ENCODE measurements at places on chromosomes 16 and 17.
A peak's percentile ranks its signal among the peaks of the same experiment; 100 is the strongest.

GRCh38 chr17:44906763-44907728, 7.8 kb upstream of the EFTUD2 start:
- no peak for DNase-seq

DNA sequence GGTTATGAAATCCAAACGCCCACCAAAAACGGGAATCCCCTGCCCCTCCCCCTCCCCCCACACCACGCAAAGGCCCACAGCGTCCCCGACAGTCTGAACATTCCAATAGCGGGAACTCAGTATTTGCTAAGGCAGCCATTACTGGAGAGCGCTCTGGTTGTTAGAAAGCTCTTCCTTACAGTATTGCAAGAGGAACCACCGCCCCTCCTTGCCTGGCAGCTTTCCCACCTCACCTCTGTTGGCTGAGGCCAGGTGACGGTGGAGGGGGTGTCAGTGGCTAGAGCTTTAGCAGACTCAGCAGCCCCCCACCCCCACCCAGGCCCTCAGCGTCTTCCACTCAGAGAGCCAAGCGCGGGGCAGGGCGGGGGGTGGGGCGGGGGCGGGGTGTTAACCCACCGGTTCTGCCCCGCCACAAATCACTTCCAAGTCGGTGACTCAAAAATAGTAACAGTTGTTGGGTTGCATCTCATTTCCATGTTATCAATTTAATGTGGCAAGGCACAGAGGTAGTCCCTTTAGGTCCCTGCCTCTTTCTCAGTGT, 2.2 kb upstream of the PLEKHH3 start:
- no peak for DNase-seq

DNA sequence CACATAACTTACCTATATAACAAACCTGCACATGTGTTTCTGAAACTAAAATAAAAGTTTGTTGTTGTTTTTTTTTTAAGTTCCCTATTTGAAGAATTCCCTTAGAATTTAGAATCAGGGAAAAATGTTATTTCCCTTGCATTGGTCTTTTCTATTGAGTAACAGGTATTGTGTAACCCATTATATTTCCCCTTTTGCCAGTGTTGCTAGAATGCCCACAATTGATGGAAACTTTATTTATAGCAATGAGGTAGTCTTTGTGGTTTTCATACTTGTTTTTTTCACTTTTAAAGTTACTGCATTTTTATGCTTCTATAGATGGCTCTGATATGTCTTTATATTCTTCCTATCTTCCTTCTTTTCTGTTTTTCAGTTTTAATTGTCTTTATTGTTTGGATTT, 3.9 kb downstream of the NLRP1 start:
- DNase-seq = no peak

DNA sequence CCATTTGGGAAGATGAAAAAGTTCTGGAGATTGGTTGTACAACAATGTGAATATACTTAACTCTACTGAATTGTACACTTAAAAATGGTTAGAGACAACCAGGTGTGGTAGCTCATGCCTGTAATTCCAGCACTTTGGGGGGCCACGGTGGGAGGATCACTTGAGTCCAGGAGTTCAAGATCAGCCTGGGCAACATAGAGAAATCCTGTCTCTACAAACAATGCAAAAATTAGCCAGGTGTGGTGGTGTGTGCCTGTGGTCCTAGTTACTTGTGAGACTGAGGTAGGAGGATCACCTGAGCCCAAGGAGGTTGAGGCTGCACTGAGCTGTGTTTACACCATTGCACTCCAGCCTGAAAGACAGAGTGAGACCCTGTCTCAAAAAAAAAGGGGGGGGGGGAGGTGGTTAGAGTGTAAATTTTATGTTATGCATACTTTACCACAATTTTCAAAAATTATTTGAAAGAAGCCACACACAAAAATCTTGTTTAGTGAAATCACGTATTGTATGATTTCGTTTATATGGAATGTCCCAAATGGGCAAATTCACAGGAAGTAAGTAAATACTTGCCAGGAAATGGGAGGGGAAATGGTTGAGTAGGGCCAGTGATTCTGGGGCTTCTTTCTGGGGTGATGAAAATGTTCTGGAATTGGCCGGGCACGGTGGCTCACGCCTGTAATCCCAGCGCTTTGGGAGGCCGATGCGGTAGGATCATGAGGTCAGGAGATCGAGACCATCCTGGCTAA, 37.1 kb upstream of the AMZ2 start:
- no peak for DNase-seq

- no peak for DNase-seq
Observed at GRCh38 chr17:44362949-44363612, 572 bp downstream of the FAM171A2 start.

DNA sequence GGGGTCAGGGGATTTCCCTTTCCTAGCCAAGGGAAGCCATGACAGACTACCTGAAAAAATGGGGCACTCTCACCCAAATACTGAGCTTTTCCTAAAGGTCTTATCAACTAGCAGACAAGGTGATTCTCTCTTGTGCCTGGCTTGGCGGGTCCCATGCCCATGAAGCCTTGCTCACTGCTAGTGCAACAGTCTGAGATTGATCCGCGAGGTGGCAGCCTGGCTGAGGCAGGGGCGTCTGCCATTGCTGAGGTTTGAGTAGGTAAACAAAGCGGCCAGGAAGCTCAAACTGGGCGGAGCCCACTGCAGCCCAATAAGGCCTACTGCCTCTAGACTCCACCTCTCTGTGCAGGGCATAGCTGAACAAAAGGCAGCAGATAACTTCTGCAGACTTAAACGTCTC, 152.6 kb upstream of the PMFBP1 start:
- DNase-seq = no peak

DNA sequence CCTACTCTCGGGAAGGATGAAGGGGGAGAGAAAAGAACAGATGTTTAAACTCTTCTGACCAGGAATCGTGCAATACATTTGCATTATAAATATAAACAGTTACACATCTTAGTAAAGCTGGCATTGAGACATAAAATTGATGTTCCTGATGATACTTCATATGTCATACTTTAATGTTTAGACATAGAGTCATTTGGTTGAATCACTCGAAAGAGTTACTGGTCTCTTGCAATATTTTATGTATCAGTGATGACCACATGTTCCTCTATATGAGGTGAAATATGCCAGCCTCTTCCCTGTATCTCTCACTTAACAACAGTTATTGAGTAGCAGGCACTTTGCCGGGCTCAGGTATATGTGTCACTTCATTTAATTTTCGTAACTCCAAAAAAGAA, 49.7 kb upstream of the PMFBP1 start:
- DNase-seq = no peak

DNA sequence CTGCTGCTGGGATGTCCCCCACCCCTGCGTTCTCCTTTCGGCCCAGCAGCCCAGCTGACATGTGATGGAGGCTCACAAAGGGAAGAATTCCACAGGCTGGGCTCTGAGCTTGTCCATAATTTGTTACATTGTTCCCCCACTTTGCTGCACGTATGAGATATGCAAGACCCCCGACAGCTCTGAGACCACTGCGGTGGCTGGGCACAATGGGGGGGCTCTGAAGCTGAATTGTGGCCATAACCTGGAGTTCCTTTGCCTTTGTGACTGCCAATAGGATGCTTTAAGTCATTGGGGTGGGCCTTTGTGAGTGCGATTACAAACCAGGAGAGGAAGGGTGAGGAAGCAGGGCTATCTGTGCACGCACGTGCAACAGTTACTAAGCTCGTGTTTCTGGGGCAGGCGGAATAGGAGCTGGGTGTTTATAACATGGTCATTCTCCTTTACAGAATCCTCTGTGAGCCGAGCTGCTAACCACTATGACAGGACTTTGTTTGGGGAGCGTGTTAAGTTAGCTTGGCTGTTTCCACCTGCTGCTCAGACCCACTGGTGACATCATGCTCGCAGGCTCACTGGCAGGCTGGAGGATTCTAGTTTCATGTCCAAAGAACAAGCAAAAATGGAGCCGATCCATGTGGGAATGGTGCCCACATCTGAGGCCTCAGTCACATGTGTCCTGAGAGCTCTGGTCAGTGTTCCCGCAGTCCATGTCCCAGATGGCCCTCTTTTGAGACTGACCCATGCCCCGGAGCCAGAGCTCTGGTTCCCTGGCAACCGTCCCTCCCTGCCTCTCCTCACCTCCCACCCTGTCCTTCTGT, 208.3 kb upstream of the SALL1 start:
- DNase-seq = peak; percentile 30

DNA sequence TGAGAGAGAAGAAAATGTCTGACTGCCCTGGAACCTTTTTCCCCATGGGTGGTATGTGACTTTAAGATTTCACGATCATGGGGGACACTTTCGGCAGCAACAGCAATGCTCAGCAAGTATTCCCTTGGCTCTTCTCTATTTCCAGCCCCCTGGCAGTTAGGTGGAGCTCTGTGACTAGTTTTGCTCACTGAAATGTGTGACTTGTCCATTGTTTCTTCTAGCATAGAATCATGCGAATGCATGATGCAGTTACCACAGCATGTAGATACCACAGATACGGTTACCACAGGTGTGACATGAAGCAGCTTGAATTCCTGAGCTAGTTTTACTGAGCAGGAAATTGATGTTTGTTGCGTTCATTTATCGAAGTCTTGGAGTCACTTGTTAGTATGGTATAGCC, 1034.5 kb upstream of the EEF2KMT start:
- no peak for DNase-seq

GRCh38 chr17:39563476-39563875, 44.2 kb downstream of the NEUROD2 start:
- no peak for DNase-seq

DNA sequence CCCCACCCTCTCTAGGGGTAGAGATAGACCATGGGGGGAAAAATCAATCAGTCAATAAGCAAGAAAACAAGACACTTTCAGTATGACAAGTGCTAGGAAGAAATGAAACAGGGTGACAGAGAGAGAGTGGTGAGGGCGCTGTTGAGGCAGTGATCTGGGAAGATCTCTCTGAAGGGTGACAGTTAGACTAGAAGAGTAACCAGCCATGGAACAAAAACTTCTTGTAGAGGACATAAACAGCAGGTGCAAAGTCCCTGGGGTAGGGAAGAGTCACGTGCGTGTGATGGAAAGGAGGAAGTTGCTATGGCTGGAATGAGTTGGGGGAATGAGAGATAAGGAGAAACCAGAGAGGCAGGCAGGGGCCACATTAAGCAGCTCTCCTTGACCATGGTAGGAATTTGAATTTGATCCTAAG, 16.8 kb upstream of the EMP2 start:
- no peak for DNase-seq

DNA sequence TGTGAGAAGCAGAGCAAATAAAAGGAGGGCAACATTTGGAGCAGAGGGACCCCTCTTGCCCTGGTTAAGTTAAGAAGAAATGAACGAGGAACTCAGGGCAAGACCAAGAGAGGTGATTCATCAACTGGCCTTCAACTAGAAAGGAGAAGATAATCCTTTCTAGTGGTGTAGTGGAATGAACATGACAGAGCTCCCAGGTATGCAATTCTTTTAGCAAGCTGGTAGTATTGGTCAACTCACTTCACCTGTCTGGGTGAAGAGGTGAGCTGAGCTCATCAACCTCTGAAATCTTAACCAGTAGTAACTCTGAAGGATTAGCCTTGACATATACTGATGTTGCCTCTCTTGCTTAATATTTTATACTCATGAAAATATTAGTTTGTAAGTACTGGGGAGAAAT, 1024.7 kb upstream of the GOT2 start:
- no peak for DNase-seq

- DNase-seq = no peak
Observed at GRCh38 chr17:67422897-67423296, 45.8 kb downstream of the PITPNC1 start.

DNA sequence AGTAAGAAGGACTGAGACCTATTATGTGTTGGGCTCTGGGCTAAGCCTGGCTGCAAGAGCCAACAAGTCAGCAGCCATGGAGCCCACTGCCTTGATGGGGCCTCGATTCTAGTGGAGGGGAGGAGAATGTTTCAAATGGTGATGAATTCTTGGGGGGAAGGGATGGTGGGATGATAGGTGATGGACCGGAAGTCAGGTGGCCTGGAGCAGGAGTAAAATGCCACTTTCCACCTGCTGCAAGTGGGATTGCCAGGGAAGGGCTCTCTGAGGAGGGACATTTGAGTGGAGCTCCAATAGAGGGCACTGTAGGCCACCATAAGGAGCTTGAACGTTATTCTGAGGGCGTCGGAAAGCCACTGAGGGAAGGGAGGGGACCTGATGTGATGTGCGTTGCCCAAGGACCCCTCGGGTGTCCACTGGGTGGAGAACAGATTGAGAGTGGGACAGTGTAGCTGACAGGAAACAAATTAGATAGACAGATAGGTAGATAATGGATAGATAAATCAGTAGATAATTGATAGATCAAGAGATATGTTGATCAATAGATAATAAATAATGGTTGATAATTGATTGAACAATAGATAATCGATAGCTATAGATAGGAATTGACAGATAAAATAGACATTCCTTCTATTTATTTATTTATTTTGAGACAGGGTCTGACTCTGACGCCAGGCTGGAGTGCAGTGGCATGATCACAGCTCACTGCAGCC, 18.2 kb upstream of the NXPH3 start:
- DNase-seq = no peak

- no peak for DNase-seq
Observed at GRCh38 chr16:2819179-2819938, 2.3 kb downstream of the PRSS21 start.

DNA sequence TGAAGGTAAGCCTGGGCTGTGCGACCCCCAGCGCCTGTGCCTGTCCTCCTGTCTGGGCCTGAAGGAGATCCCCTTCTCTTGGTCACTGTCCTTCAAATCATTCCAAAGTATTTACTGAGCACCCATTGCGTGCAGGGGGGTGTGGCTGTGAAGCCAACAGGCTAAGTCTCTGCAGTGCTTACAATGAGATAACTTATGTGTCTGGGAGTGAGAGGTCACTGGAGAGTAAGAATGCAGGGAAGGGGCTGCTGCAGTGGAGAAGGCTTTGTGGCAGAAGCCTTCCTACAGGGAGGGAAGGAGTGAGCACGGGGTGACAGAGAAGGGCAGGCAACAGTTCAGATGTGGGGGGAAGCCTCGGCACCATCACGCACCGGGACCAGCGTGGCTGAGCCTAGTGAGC, 11.2 kb upstream of the SMIM5 start:
- no peak for DNase-seq

GRCh38 chr16:50114357-50115129, 38.6 kb upstream of the TENT4B start:
- no peak for DNase-seq

DNA sequence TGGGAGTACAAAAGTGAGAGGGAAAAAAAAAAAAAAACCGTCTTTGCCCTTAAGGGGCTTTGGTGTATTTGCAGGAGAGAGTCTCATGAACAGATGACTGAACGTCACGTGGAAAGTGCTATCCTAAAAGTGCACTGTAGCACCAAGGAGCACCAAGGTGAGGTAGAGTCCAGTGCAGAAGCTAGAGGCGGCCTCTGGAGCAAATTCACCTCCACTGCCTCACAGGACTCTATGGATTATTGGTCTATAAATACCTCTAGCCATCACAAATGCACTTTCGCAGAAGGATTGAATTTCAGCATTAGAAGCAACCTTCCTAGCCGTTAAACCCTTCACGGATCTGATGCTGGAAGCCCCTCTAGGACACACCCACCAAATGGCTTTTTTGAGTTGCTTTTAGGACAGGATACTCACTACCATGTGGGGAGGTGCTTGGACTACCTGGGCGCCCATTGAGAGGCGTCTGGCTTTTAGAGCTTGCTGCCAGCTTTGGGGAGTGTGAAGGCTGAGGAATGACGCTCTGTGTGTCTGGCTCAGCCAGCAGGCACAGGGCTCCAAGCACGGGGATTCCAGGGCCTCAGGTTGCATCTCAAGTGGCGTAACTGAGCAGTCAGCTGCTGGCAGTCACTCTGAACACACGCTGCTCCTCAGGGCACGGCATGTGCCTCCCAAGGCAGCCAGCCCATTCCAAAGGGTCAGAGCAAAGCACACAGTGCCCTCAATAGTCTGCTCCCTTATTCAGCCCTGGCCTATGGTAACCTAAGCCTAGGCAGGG, 52.7 kb downstream of the CDRT4 start:
- no peak for DNase-seq

All from left kidney (tissue), 8 donors.